GF-D8 (cell line): ENCODE measurements at places on chromosomes 12 and 14.

DNA sequence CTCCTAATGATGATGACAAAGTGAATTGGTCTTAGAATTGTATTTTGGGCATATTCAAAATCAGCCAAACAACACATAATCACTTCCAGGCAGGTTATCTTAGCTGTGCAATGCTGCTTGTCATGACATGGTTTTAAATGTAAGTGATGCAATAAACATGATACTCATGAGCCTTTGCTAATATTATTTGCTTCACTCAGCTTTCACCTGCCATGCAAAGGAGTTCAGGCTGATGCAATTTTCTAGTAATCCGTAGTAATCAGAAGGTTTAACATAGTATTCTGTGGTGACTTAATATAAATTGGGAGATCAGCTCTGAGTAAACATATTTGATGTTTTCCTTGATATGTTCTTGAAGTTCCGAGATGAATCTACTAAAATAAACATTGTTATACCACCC is 29.1 kb downstream of the TMEM260 start:
- no peak for DNase-seq

GRCh38 chr14:99764222-99764706 is 28.9 kb upstream of the EML1 start:
- no peak for DNase-seq

GRCh38 chr14:70898111-70898745 is 9.0 kb upstream of the PCNX1 start:
- no peak for DNase-seq

- no peak for DNase-seq
Observed at GRCh38 chr14:103685276-103686211, 29.7 kb downstream of the XRCC3 start.

DNA sequence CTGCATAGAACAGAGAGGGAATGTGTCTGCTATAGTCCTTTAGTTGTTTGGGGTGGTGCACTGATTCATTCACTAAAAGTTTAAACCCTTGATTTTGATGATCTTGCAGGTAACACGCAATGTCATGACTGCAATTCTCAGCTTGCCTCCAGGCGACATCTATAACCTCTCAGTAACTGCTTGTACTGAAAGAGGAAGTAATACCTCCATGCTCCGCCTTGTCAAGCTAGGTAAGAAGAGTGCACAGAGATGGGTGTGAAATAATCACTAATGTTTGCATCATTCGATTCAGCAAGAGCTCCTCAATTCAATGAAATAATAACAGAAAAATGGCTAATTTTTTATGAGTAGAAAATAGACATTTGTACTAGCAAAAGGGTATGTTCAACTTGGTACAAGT is 203.7 kb downstream of the PTPRO start:
- no peak for DNase-seq

GRCh38 chr12:78470354-78471195 is 394.0 kb upstream of the SYT1 start:
- no peak for DNase-seq

DNA sequence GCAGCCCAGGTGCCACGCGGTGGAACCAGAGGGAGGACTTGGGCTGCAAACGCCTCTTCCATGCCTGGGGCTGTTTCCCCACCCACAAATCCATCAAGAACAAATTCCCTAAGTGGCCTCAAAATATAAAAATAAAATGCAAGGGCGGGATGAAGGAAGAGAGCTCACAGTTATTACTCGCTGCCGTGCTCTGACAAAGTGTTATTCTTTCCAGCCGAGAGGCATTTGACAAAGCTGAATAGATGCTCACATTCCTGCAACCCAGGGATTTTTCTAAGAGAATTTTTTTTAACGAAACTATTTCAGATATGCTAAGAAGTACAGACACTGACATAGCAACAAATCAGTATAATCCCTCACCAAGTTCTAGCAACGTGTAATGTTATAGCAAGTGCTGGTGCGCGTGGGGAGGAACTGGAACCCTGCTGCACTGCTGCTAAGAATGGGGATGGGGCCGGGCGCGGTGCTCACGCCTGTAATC is 70.7 kb downstream of the SCARB1 start:
- DNase-seq: no peak

GRCh38 chr14:59177262-59177661 is 11.2 kb upstream of the DAAM1 start:
- DNase-seq: no peak

DNA sequence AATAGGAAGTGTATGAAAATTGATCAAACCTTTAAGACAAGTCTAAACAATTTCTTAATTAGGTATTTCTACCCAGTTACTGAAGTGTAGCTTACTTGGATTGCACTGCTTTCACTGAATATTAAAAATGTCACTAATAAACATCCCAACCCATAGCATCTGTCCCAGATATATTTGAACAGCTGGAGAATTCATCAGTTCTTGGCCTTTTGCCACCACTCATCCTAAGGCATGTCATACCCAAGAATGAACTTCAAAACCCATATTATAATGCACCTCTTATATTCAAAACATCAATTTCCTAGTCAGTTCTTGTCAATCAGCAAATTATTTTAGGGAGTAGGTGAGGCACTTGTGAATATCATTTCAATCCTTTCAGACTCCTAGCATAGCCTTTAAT is 392.3 kb downstream of the PAWR start:
- no peak for DNase-seq

GRCh38 chr14:77212097-77212870 is 30.7 kb downstream of the TMEM63C start:
- DNase-seq: no peak

DNA sequence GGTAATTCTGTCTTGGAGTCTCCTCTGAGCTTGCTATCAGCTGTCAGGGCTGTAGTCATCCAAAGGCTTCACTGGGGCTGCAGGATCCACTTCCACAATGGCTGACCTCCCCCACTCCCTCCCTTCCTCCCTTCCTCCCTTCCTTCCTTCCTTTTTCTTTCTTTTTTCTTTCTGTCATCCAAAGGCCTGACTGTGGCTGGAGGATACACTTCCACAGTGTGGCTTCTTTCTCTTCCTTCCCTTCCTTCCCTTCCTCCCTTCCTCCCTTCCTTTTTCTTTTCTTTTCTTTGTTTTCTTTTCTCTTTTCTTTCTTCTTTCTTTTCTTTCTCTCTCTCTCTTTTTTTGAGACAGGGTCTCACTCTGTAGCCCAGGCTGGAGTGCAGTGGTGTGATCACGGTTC is 30.6 kb downstream of the ARF6 start:
- no peak for DNase-seq

DNA sequence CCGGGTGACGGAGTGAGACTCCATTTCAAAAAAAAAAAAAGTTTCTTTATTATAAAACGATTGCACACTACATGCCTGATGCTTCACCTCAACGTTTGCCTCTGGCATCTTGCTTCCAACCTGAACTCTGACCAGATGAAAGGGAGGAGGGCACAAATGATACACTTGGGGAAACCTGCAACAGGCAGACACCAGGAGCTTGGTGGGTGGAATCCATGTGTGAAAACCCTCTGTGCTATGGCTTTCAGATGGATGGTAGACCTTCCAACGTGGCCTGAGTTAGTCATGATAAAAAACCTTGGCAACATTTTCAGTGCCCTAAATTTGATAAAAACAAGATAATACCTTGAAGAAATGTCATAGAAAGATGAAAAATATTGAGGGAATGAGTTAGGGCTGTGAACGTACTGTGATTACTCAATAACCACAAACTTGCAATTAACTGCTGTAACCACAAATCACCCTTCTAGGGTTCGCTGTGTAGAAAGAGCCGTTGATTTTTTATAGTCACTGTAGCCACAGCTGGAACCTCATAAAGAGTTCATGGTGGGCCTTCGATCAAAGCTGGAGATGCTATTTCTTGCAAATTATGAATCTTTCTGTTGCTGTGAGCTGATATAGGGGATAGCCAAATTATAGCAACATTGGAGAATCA is 26.1 kb upstream of the GZMB start:
- DNase-seq: peak; percentile 86

GRCh38 chr12:50317203-50317602 is 33.9 kb upstream of the LIMA1 start:
- no peak for DNase-seq

DNA sequence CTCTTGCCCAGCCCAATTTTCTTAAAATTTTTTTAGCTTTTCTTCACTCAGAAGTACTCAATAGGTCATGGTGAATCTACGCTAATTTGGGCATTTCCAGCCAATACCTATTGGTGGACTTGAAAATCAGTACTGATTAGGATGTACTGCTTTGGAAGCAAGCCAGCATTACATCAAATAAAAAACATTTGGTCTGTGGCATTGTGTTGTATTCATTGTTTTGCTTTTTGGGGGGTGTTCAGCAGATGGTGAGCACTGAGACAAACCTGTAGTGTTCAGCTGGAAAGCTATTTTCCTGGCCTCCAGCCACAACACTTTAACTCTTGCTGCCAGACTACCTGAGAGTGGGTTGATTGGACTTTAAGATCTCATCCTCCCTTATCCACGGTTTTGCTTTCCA is 4.0 kb downstream of the MAPKAPK5 start:
- no peak for DNase-seq

DNA sequence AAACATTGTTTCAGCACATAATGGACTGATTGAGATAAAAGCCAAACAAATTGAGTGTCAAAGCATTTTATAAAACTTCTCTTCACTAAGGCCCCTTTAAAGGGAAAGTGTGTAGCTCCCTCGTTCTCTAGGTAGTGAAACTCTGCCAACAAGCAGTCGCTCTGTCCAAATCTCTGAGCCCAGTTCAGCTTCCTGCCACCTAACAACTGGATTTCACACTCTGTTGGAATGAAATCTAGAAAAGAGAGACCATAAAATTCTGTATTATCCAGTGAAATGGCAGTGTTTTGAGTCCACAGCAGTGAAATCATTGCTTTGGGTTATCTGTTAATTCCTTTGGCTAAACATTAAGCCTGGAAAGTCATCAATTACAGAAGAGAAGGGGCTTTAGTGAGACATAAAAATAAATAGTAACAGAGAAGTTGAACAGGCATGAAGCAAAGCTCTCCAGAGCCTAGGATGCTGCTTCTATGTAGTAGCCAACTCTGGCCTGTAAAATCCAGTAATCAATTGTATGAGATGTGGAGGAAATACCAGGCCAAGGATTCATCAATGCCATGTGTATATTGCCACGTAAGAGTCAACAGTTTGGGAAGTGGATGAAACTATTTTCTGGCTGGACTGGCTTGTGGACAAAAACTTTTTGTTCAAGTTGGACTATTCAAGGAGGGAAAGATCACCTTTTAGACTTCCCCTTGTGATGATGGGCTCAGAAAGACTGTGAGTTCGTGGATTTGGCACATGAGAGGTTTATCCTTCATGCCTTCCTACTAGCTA is 122.5 kb downstream of the WIF1 start:
- no peak for DNase-seq

- no peak for DNase-seq
Observed at GRCh38 chr14:94145902-94146527, 16.6 kb upstream of the IFI27L2 start.

DNA sequence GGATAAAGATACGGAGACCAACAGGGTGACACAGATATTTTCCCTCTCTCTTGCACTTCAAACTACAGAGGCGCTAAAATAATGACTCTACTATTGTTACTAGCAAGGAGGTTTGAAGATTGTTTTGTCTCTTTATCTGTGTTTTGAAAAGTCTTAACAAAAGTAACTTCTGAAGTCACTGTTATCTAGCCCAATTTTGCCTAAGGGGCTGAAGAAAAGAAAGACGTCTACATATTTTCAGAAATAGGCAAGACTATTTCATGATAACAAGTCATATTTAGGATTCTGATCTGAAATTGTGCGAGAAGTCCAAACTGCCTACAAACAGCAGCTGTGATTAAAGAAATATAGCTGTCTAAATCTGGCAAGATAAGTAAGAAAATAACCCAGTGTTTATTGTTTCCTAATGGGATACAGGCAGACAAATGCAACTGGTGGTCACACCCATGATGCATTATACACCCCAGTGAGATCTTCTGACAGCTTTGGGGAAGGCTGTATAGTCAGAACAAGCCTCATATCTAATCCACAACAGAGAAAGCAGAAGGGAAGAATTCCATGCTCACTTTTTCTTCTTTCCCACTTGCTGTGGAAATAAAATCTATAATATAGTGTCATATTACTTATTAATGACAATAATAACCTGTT is 226.9 kb upstream of the ARID2 start:
- DNase-seq: no peak

DNA sequence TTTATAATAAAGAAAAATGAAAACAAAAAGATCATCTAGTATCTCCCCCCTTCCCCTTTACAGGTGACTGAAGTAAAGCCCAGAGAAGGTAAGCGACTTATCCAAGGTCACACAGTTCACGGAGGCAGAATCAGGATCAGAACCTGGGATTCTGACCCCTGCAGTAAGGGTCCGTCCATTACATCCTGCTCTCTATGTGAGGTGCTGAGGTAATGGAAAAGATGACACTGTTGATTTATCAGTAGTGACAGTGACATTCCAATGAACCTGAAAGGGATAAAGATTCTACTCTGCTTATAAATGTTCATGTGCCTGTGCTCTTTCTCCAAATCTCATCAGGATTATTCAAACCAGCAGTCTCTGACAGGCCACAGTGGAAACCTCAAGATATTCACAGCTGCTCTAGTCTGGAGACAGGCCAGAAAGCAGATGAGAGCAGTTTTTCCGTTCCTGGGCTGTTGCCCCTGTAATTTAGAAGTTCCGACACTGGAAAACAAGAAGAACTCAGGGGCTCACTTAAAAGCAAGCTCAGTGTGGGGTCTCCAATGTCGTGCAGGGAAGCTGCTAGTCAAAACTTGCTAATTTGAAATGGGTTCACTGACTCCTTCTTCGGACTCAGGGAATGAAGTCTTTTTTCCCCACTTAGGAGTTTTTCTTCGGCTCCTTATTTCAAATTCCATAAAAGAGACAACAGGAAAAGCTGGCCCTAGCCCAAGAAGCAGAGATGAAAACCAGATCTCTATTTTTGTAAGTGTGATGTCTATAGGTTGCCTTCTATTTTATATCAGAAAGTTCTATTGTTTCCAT is 131.8 kb upstream of the EEA1 start:
- DNase-seq: no peak
